Brain (organoid and tissue), 16 donors: ENCODE measurements at places on chromosomes 1 and 21. TPM values are rescaled to one million over a fixed set of nuclear protein-coding genes. Genes with fewer than 3 reads are reported as not detected.

FCAMR gene
- not detected for polyA plus RNA-seq

CD1E gene
- polyA plus RNA-seq = not detected

PRPF38A gene
- 35.8 TPM for polyA plus RNA-seq

CR1L gene
- not detected for polyA plus RNA-seq

ACTL8 gene
- not detected for polyA plus RNA-seq

AKNAD1 gene
- not detected for polyA plus RNA-seq

SERINC2 gene
- polyA plus RNA-seq = 64.8 TPM

RPTN gene
- not detected for polyA plus RNA-seq

CR1 gene
- 0.39 TPM for polyA plus RNA-seq

LCE7A gene
- polyA plus RNA-seq = not detected

CD244 gene
- polyA plus RNA-seq = 0.12 TPM

MGST3 gene
- 196 TPM for polyA plus RNA-seq

GNG4 gene
- polyA plus RNA-seq = 280 TPM

NKAIN1 gene
- polyA plus RNA-seq = 21.1 TPM

DPYD gene
- polyA plus RNA-seq = 1.3 TPM

YBEY gene
- 29.1 TPM for polyA plus RNA-seq

ATAD3B gene
- polyA plus RNA-seq = 2.9 TPM

NPHS2 gene
- not detected for polyA plus RNA-seq

OVAAL gene
- not detected for polyA plus RNA-seq

LRRC39 gene
- polyA plus RNA-seq = not detected

MSH4 gene
- not detected for polyA plus RNA-seq

MAB21L3 gene
- not detected for polyA plus RNA-seq

KLF17 gene
- not detected for polyA plus RNA-seq

TBX19 gene
- polyA plus RNA-seq = 2.6 TPM

ATF6 gene
- polyA plus RNA-seq = 14.2 TPM

CFAP74 gene
- 0.93 TPM for polyA plus RNA-seq

RBM34 gene
- polyA plus RNA-seq = 47.3 TPM

KCNK1 gene
- polyA plus RNA-seq = 31.4 TPM

F13B gene
- not detected for polyA plus RNA-seq

DTL gene
- polyA plus RNA-seq = 26.4 TPM

MARK1 gene
- polyA plus RNA-seq = 11.9 TPM

AVPR1B gene
- polyA plus RNA-seq = 0.70 TPM

OR2T11 gene
- polyA plus RNA-seq = not detected

DHCR24 gene
- polyA plus RNA-seq = 158 TPM

TTC39A gene
- polyA plus RNA-seq = 4.8 TPM

PLA2G2C gene
- not detected for polyA plus RNA-seq

RAD54L gene
- 15.8 TPM for polyA plus RNA-seq

CLCNKA gene
- 0.17 TPM for polyA plus RNA-seq

FAM72C gene
- polyA plus RNA-seq = 7.8 TPM

HSD3B1 gene
- not detected for polyA plus RNA-seq

RPAP2 gene
- polyA plus RNA-seq = 6.8 TPM

CD55 gene
- polyA plus RNA-seq = 29.3 TPM

KRTAP11-1 gene
- not detected for polyA plus RNA-seq

TRNAU1AP gene
- polyA plus RNA-seq = 39.2 TPM

IFNAR1 gene
- 14.9 TPM for polyA plus RNA-seq

LYPD8 gene
- 1.1 TPM for polyA plus RNA-seq

RGS13 gene
- not detected for polyA plus RNA-seq

KRTCAP2 gene
- polyA plus RNA-seq = 390 TPM

CFAP107 gene
- polyA plus RNA-seq = not detected

CDC20 gene
- 134 TPM for polyA plus RNA-seq

CLEC20A gene
- not detected for polyA plus RNA-seq

ADCY10 gene
- polyA plus RNA-seq = not detected

CD34 gene
- 29.1 TPM for polyA plus RNA-seq

TNFAIP8L2 gene
- 1.7 TPM for polyA plus RNA-seq

SAMD11 gene
- 2.4 TPM for polyA plus RNA-seq

SYNC gene
- polyA plus RNA-seq = 1.9 TPM

LCE2A gene
- polyA plus RNA-seq = not detected
